Endothelial cell of umbilical vein (primary cell): ENCODE measurements at places on chromosomes 5 and 9. TPM values are rescaled to one million over a fixed set of nuclear protein-coding genes. Genes with fewer than 3 reads are reported as not detected.

Gene NPR3
- 0.37 and 0.53 TPM in 2 replicates for total RNA-seq

Gene MCIDAS
- total RNA-seq = not detected in 2 replicates

Gene CDC20B
- total RNA-seq = 0.14 and 0.22 TPM in 2 replicates

Gene LHX3
- not detected in 2 replicates for total RNA-seq

Gene NUTM2F
- not detected in 2 replicates for total RNA-seq

- no peaks in the 10 kb centered on the region for H3K27me3 ChIP-seq
- H3K4me3 ChIP-seq = no peak overlapping the region
- no peaks in the 10 kb centered on the region for H3K36me3 ChIP-seq
- H3K27ac ChIP-seq = no peak overlapping the region
- DNase-seq = no peak
These were observed 78.7 kb upstream of the PTPN3 start for GRCh38 chr9:109576762-109577161.

DNA sequence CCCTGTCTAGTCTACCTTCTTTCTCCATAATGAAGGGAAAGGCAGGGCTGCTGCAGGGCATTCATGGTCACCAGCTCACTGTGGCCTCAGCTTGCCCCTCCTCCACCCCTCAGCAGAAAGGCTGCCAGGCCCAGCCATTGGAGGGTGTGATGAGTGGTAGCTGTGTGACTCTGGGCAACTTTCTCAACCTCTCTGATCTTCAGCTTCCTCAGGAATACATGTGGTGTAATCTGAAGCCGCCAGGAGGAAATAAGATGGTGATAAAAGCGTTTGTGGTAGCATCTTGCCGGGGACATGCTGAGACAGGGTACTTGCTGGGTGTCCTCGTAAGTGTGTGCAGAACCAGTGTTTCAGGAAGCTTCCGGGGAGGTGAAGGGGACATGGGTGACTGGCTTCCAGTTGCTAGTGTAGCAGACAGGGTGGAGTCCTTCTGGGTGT, 9.8 kb downstream of the CXCL14 start:
- no peaks in the 10 kb centered on the region for H3K4me1 ChIP-seq
- no peak for DNase-seq
- peaks cover 10% of the 10 kb centered on the region for H3K27me3 ChIP-seq
- H3K4me3 ChIP-seq = no peak overlapping the region

DNA sequence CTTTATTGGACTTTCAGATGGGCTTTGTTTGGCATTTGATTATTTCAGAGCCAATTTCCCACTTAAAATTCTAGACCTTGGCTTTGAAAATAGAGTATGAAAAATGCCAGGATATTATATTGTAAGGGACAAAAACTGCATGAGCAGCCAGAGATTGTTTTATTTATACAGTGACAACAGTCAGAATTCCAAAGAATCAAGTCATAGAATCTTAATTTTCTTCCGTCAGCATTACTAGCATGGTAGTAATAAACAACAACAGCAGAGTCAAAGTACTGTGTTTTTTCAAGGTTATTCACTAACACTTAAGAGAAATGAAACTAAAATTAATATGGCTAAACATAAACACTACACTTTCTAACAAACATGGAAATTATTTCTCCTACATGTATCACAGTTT, 52.2 kb downstream of the MLLT3 start:
- H3K4me1 ChIP-seq = no peaks in the 10 kb centered on the region
- H3K27me3 ChIP-seq = no peaks in the 10 kb centered on the region
- H3K4me3 ChIP-seq = no peak overlapping the region
- H3K36me3 ChIP-seq = no peaks in the 10 kb centered on the region

DNA sequence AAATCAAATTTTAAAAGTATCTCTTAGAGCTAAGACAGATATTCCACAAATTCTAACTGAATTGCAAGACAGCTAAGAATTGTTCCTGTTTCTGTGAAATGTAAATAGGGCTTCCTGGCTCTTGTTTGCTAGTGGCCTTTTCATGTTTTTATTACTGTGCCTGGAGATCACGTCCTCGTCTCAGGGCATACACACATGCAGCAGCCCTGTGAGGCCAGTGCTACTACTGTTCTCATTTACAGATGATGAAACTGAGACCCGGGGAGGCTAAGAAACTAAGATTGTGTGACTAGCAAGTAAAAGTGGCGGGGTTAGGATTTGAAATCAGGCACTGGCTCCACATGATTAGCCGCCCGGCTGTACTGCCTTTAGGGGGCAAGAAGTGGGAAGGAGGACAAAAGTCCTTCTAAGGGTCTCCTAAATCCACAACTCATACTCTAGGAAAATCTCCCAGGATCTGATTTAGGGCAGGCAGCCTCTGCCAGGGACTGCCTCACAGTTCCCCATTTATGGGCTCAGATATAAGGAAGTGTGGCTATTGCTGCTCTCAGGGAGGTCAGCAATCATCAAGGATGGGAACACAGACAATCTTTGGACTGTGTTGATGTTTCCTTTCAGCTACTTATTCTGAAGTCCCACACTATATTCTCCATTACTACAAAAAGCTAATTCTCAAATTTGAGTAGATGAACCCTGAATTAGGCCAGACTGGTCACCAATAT, 7.9 kb downstream of the PRUNE2 start:
- H3K4me1 ChIP-seq = no peaks in the 10 kb centered on the region
- no peak overlapping the region for H3K4me3 ChIP-seq
- H3K36me3 ChIP-seq = no peaks in the 10 kb centered on the region
- no peak for DNase-seq
- no peak overlapping the region for H3K27ac ChIP-seq

GRCh38 chr5:91178461-91178860, 204.7 kb downstream of the ARRDC3 start:
- no peak overlapping the region for H3K4me3 ChIP-seq
- no peaks in the 10 kb centered on the region for H3K4me1 ChIP-seq
- H3K27ac ChIP-seq = no peak overlapping the region
- H3K27me3 ChIP-seq = no peaks in the 10 kb centered on the region

GRCh38 chr9:121550569-121551512, 51.2 kb upstream of the GGTA1 start:
- no peaks in the 10 kb centered on the region for H3K27me3 ChIP-seq
- no peak overlapping the region for H3K27ac ChIP-seq
- H3K36me3 ChIP-seq = no peaks in the 10 kb centered on the region
- H3K4me1 ChIP-seq = no peaks in the 10 kb centered on the region
- H3K4me3 ChIP-seq = no peak overlapping the region

DNA sequence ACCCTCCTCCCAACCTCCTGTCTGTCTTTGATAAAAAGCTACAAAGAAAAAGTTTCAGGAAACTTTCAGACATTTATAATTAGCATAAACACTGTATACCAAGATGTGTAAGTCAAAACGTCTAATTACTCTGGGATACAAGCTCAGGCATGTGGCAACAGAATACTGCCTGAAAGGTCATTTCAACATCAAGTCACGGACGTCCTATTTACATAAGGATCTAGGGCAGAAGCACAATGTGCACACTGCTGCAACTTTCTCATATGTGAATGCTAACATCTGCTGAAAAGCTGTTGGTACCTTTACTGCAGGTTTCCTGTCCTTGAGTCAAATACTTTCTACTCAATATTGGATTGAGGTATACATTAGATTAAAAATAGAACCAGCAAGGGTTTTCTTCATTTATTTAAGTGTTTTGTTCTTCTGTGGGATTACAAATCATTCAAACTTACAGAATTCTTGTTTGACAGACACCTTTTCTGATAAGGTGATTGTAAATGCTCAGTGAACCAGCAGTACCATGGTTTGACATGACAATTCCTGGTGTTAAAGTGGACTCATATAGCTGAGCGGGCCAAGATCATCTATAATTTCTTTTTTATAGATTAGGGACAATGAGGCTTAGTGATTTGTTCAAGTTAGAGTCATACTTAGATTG, 36.8 kb downstream of the ELL2 start:
- no peak overlapping the region for H3K27ac ChIP-seq
- H3K4me3 ChIP-seq = no peak overlapping the region
- no peaks in the 10 kb centered on the region for H3K27me3 ChIP-seq

GRCh38 chr9:82988488-82988887, 74.5 kb downstream of the RASEF start:
- H3K27me3 ChIP-seq = no peaks in the 10 kb centered on the region
- no peak for DNase-seq
- no peaks in the 10 kb centered on the region for H3K36me3 ChIP-seq
- H3K27ac ChIP-seq = no peak overlapping the region

- no peak overlapping the region for H3K4me3 ChIP-seq
- no peaks in the 10 kb centered on the region for H3K27me3 ChIP-seq
- no peaks in the 10 kb centered on the region for H3K36me3 ChIP-seq
- no peak for DNase-seq
- H3K27ac ChIP-seq = no peak overlapping the region
These were observed 72.4 kb downstream of the KIAA0825 start for GRCh38 chr5:94545870-94546625.
